ENCODE measurements at places on chromosomes 3 and 15.
A peak's percentile ranks its signal among the peaks of the same experiment; 100 is the strongest.

DNA sequence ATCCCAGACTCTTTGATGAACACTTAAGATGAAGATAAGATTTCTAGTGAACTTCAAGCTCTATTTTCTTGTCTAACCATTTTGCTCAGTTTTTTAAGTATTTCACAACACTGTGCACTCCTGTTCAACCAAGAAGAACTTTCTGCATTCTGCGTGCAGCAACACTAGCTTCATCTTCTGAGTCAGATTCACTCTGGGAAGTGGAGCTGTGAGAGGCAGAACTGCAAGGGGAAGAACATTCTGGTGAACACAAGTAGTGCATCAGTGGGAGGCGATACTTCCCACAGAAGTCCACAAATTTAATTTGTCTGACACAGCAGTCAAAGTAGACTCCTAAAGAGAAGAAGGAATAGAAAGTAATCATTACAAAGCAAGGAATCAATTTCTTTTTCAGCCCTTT lies 18.1 kb downstream of the LRRC58 start:
- DNase-seq = no peak

DNA sequence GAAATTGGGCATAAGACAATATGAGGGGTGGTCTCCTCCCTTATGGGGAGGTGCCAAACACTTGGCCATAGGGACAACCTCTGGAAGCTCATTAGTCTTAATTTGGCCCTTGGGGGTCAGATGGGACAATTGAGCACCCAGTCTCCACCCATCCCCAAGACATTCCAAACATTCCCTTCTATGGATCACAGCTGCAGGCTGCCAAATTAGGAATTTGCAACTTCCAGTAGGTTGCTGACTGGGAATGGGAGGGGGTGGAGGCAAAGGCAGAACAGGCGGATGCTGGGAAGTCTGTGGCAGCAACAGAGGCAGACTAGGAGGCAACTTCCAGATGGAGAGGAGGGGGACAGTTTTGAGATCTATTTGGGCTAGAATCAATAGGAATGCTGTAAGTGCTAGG lies 1.4 kb upstream of the PDHB start:
- no peak for DNase-seq

GRCh38 chr3:66554178-66554577 lies 53.4 kb upstream of the LRIG1 start:
- no peak for DNase-seq

DNA sequence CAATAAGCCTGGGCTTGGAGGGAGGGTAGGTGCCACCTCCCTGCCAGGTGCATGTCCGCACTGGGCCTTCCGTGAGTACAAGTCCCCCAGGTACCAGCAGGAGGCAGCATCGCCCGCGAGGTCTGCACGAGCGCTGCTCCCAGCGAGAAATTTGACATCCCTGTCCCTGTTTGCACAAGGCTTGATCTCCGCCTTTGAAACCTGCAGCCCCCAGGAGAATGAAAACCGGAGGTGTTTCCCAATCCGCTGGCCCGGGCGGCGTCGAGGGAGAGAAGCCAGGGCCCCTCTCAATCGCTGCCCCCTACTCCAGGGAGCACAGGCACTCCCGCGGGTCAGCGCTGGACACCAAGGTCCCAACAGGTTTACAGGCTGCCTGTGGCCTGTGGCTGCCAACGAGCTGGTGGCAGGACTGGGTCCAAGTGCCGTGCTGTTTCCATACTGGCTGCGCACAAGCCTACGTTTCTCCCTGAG lies 961 bp downstream of the HAPLN3 start:
- DNase-seq = peak; percentile 58

GRCh38 chr3:11989383-11990038 lies 14.7 kb upstream of the SYN2 start:
- DNase-seq = no peak

GRCh38 chr15:82536409-82537350 lies 3.6 kb downstream of the RPS17 start:
- no peak for DNase-seq

DNA sequence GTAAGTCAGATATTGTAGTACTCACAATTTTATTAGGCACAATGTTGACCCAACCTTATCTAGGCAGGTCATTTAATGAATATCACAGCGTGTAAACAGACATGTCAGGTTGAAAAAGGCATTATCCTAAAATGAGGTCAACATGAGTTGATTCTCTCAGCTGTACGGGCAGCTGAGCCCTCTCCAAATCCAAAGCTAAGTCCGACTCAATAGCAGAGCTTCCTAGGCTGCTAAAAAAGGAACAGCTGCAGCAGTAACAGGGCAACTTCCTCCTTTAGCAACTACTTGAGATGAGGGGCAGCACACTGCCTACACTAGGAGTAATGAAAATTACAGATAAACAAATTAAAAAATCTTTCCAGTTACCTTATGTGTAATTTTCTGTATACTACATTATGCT lies 189.2 kb downstream of the CADM2 start:
- no peak for DNase-seq

GRCh38 chr3:58029842-58030584 lies 21.8 kb downstream of the FLNB start:
- no peak for DNase-seq

Data from stimulated activated CD8-positive, alpha-beta memory T cell treated with anti-CD3 and anti-CD28 coated beads, Interleukin-4, amount 100 ng/mL, for 4 hours (primary cell).